Iris pigment epithelial cell (primary cell): ENCODE measurements at places on chromosomes 11 and 22.

DNA sequence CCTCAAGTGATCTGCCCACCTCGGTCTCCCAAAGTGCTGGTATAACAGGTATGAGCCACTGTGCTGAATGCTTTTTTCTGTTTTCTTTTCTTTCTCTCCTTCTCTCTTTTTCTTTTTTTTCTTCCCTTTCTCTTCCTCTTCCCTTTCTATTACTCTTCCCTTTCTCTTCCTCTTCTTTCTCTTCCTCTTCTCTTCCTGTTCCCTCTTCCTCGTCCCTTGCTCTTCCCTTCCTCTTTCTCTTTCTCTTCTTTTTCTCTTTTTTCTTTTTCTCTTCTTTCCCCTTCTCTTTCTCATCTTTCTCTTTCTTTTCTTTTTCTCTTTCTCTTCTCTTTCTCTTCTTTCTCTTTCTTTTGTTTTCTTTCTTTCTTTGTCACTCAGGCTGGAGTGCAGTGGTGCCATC lies 1.2 kb downstream of the OOSP1 start:
- DNase-seq, result no peak

GRCh38 chr22:38420734-38421133 lies 34.3 kb downstream of the KCNJ4 start:
- no peak for DNase-seq

DNA sequence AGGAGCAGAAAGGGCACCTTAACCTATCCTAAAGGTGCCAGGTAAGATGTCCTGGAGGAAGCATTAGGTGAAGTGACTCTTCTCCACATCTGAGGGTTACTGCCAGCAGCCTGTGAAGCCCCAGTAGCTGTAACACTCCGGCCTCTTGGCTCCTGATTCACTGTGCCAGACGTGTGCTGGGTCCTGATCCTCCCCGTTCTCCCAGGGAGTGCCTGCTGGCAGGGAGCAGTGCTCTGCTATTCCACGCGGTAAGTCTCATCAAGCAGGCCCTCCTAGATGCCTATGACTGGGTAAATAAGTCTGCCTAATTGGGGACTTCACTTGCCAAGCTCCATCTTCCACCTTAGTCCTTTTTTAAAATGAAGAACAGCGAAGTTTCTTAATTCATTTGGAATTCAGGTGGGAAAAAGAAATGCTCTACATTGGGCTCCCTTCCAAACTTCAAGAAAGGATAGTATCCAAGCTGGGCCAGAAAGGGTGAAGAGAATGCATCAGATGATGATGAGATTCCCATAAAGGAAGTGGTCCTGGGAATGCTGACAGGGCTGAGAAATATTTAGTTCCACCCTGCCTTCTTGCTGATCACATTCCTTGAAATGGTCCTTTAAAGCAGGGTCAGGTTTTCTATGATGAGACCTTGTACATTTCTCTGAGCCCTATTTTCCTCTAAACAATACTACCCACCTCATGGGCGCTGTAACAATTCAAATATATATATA lies 188.0 kb downstream of the MAML2 start:
- peak; percentile 63 for DNase-seq

DNA sequence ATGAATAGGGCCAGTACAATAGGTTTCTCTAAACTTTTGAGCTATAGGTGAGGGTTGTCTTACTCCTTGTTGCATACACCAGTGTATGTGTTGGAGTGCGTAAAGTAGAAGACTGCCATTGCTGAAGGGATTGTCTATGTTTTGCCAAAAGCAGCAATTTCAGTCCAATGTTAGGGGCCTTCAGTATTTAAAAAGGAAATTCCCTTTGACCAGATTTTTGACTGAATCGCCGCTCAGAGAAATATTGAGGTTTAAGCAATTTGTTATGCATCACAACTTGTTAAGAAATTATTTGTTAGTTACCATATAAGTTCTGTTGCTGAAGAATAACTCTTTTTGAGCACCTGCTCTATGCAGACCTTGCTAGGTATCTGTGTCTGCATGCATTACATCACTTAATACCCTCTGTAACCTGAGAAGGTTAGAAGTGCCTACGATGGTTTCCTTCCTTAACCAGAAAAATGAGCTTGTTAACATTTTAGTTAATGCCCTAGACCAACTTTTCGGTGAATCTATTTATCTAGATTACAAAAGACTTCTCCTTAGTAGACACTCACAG lies 33.9 kb downstream of the MMP20 start:
- no peak for DNase-seq
